ENCODE measurements at places on chromosomes 12 and 14.

GRCh38 chr12:17489452-17489851 is 600.5 kb downstream of the RERGL start:
- no peaks in the 10 kb centered on the region for H3K36me3 ChIP-seq
- H3K27ac ChIP-seq = no peak overlapping the region
- H3K4me3 ChIP-seq = no peak overlapping the region
- DNase-seq = no peak
- no peaks in the 10 kb centered on the region for H3K27me3 ChIP-seq

- DNase-seq = no peak
- no peaks in the 10 kb centered on the region for H3K27me3 ChIP-seq
- H3K4me1 ChIP-seq = peaks cover 9% of the 10 kb centered on the region
- H3K27ac ChIP-seq = peak overlapping the region; percentile 87
Observed at GRCh38 chr12:112418273-112418607, 507 bp upstream of the PTPN11 start.

- no peaks in the 10 kb centered on the region for H3K27me3 ChIP-seq
- peaks cover 3% of the 10 kb centered on the region for H3K4me1 ChIP-seq
- H3K36me3 ChIP-seq = no peaks in the 10 kb centered on the region
- H3K27ac ChIP-seq = no peak overlapping the region
- no peak for DNase-seq
Observed at GRCh38 chr14:65301862-65302539, 110.5 kb upstream of the FUT8 start.

GRCh38 chr12:70508178-70508577 is 129.1 kb downstream of the PTPRB start:
- H3K4me1 ChIP-seq = no peaks in the 10 kb centered on the region
- H3K27ac ChIP-seq = no peak overlapping the region
- no peaks in the 10 kb centered on the region for H3K36me3 ChIP-seq
- H3K4me3 ChIP-seq = no peak overlapping the region
- no peaks in the 10 kb centered on the region for H3K27me3 ChIP-seq

GRCh38 chr12:115972241-115972640 is 305.3 kb downstream of the MED13L start:
- H3K27ac ChIP-seq = no peak overlapping the region
- H3K27me3 ChIP-seq = no peaks in the 10 kb centered on the region
- H3K36me3 ChIP-seq = peaks cover 44% of the 10 kb centered on the region
- H3K4me3 ChIP-seq = no peak overlapping the region
- no peak for DNase-seq

GRCh38 chr12:101204602-101205304 is 5.3 kb downstream of the SLC5A8 start:
- H3K36me3 ChIP-seq = no peaks in the 10 kb centered on the region
- DNase-seq = no peak
- H3K4me1 ChIP-seq = no peaks in the 10 kb centered on the region
- H3K4me3 ChIP-seq = no peak overlapping the region
- no peak overlapping the region for H3K27ac ChIP-seq

- peaks cover 2% of the 10 kb centered on the region for H3K27me3 ChIP-seq
- H3K36me3 ChIP-seq = no peaks in the 10 kb centered on the region
- H3K4me3 ChIP-seq = no peak overlapping the region
- H3K27ac ChIP-seq = peak overlapping the region; percentile 90
Observed at GRCh38 chr14:92397150-92397952, 74.4 kb downstream of the SLC24A4 start.

DNA sequence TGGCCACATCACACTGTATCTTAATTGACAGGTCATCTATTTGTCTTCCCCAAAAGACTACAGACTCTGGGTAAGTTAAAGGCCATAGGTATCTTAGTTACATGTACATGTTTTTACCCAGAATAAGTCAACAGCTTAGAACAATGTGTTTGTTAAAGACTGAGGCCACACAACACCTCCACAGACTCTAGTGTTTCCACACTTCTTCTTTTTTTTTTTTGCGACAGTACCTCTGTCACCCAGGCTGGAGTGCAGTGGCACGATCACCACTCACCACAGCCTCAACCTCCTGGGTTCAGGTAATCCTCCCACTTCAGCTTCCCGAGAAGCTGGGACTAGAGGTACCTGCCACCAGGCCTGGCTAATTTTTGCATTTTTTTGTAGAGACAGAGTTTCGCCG is 1.3 kb downstream of the GPN3 start:
- H3K36me3 ChIP-seq = peaks cover 24% of the 10 kb centered on the region
- H3K4me1 ChIP-seq = peaks cover 12% of the 10 kb centered on the region
- no peak overlapping the region for H3K4me3 ChIP-seq
- H3K27me3 ChIP-seq = no peaks in the 10 kb centered on the region

DNA sequence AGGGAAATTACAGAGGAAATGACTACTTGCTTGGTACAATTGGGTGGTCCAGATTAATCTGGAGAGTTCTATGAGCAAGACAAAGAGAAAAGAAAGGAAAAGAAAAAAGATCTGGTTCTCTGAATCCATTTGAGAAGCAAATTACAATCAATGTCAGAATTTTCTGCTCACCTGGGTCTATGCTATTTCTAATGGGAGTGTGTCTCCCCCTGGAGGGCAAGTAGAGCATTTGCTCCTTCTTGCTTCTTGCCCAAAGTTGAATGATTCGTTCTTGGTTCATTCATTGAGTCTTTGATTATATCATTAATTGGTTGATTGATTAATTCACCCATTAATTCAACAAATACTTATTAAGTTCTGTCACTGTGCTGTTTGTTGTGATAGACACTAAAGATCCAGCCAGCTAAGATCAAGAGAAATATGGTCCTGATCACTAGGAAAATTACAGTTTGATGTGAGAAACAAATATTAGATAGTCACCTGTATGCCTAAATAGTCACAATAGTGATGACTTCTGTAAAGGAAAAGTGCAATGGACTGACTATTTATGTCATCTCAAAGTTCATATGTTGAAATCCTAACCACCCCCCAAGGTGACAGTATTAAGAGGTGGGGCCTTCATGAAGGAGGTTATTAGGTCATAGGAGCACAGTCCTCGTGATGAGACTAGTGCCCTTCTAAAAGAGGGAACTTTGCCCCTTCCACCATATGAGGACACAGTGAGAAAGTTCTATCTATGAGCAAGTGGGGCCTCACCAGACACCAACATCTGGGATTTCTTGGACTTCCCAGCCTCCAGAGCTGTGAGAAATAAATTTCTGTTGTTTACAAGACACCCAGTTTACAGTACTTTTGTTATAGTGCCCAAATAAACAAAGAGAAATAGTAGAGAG is 8.0 kb upstream of the ASB8 start:
- no peak overlapping the region for H3K4me3 ChIP-seq
- no peaks in the 10 kb centered on the region for H3K36me3 ChIP-seq
- H3K27me3 ChIP-seq = no peaks in the 10 kb centered on the region
- peak; percentile 68 for DNase-seq
- no peak overlapping the region for H3K27ac ChIP-seq

DNA sequence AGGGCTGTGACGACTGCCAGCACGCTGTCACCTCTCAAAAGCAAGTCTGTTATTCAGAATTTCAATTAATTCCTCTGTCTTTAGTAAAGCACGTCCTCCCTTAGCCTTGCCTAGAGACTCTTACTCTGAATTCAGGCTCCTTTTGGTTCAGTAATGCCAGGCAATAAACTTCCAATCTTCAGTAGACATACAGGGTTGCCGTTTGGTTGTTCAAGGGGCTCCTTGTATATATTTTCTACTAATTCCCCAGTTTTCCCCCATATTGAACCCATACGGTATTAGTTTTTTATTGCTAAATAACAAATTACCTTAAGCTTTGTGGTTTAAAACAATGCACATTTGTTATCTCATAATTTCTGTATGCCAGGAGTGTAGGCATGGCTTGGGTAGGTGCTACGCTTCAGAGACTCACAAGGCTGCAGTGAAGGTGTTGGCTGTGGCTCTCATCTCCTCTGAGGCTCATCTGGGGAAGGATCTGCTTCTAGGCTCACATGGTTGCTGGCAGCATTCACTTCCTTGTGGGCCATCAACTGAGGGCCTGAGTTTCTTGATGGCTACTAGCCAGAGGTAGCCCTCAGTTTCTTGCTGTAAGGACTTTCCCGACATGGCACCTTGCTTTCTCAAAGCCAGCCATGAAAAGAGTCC is 7.3 kb upstream of the CLECL1 start:
- no peaks in the 10 kb centered on the region for H3K4me1 ChIP-seq
- no peak for DNase-seq
- no peaks in the 10 kb centered on the region for H3K27me3 ChIP-seq
- no peaks in the 10 kb centered on the region for H3K36me3 ChIP-seq
- no peak overlapping the region for H3K27ac ChIP-seq
- H3K4me3 ChIP-seq = no peak overlapping the region

DNA sequence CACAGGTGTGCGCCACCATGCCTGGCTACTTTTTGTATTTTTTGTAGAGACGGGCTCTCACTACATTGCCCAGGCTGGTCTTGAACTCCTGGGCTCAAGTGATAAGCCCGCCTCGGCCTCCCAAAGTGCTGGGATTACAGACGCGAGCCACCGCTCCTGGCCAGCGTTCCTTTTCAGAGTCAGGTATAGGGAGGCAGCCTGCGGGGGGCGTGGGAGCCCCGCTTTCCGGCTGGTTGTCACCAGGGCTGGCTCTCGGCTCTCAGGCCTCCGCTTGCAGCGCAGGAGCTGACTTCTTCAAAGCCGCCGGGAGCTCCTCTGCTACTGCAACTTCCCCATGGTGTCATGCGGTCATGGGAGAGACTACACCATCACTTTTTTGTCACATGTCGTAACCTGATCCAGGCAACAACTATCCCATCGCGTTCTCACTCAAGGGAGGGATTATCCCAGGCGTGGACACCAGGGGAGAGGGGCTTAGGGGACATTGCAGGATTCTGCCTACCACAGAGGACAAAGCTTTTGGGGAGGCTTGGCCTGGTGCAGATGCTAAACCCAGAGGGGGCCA is 129.4 kb downstream of the SCARB1 start:
- peaks cover 38% of the 10 kb centered on the region for H3K4me1 ChIP-seq
- peak overlapping the region; percentile 50 for H3K27ac ChIP-seq
- peak; percentile 79 for DNase-seq

GRCh38 chr12:127162307-127162706 is 1104.7 kb upstream of the TMEM132C start:
- DNase-seq = no peak
- H3K27ac ChIP-seq = no peak overlapping the region
- H3K4me3 ChIP-seq = no peak overlapping the region
- no peaks in the 10 kb centered on the region for H3K27me3 ChIP-seq
- H3K36me3 ChIP-seq = no peaks in the 10 kb centered on the region

GRCh38 chr14:90781344-90781761 is 34.9 kb downstream of the TTC7B start:
- H3K27me3 ChIP-seq = no peaks in the 10 kb centered on the region
- no peak overlapping the region for H3K4me3 ChIP-seq
- H3K27ac ChIP-seq = no peak overlapping the region

DNA sequence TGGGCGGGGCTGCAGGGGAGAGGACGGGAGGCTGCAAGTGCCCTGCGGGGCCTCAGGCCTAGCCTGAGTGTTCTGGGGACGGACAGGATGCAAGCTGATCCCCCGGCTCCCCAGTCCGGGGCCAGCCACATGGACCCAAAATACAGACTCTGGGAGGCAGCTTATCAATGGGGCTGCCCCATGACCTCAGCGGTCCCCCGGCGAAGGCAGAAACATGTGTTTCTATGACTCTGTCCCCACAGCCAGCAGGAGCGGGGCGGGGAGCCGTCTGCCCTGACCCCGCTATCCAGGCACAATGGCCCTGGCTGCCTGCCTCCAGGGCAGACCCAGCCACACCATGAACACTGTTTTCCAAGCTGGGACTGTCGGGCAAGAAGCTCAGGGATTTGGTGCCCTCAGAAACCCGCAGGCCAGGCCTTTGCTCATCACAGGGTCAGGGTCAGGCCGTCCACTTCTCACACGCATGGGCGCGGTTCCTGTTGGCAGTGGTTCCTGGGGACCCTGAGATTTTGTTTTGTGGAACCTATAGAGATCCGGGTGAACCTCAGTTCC is 75.0 kb downstream of the RFLNA start:
- DNase-seq = no peak
- peaks cover 43% of the 10 kb centered on the region for H3K4me1 ChIP-seq
- peaks cover 78% of the 10 kb centered on the region for H3K36me3 ChIP-seq
- H3K4me3 ChIP-seq = no peak overlapping the region

DNA sequence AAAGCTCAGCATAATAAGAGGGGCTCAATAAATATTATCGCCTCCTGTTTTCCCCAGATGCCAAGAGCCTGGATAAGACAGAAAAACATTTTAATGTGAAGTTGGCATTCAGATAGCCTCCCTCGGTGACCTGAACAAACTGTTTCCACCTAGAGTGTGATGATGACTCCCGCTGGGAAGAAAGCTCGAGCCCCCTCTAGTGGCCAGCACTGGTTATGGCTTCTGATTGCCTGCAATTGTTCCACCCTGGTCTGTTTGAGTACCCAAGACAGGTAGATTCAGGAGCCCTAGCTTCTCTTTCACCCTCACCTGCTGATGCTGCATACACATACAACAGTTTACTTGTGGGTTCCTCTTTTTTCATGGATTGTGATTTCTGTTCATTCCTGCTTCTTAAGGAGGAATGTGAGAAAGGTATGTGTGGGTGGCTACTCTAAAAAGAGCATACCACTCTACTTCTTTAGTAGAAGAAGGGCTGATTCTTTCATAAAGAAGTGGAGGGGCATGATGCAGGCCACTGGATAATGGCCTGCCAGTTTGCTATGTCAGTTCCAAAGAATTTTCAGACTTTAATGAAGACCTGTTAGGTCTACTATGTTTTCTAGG is 6.4 kb downstream of the ERG28 start:
- H3K27ac ChIP-seq = no peak overlapping the region
- DNase-seq = peak; percentile 75
- peaks cover 48% of the 10 kb centered on the region for H3K36me3 ChIP-seq
- no peak overlapping the region for H3K4me3 ChIP-seq
- no peaks in the 10 kb centered on the region for H3K27me3 ChIP-seq
- H3K4me1 ChIP-seq = peaks cover 13% of the 10 kb centered on the region

- peaks cover 17% of the 10 kb centered on the region for H3K4me1 ChIP-seq
- peaks cover 41% of the 10 kb centered on the region for H3K36me3 ChIP-seq
- DNase-seq = no peak
- peak overlapping the region; percentile 76 for H3K4me3 ChIP-seq
Observed at GRCh38 chr14:24213866-24214662, 776 bp upstream of the CHMP4A start.

DNA sequence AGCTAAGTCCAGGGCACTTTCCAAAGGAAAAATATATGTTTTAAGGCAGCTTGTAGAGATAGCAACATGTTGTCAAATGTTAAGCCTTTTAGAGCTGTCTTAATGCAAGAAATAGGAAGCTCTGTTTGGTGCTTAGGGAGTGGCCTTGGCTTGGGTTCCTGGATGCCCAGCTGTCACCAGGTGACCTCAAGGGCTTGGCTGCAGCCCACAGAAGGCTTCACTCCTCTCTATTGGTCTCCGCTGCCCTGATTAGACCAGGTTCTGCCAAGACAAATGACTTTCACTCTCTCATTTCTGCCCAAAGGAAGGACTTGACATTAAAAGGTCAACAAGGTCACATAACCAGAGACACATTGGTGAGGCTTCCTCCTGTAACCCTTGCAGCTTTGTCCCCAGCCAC is 76.8 kb downstream of the WSCD2 start:
- H3K27ac ChIP-seq = no peak overlapping the region
- H3K4me3 ChIP-seq = no peak overlapping the region
- no peaks in the 10 kb centered on the region for H3K4me1 ChIP-seq
- DNase-seq = no peak
- no peaks in the 10 kb centered on the region for H3K36me3 ChIP-seq

All from muscle of leg (tissue), 16 donors.